ENCODE measurements at places on chromosomes 1 and 21.
A peak's percentile ranks its signal among the peaks of the same experiment; 100 is the strongest.

- no peak for DNase-seq
Measured at GRCh38 chr21:32370998-32371766, 21.6 kb downstream of the URB1 start.

DNA sequence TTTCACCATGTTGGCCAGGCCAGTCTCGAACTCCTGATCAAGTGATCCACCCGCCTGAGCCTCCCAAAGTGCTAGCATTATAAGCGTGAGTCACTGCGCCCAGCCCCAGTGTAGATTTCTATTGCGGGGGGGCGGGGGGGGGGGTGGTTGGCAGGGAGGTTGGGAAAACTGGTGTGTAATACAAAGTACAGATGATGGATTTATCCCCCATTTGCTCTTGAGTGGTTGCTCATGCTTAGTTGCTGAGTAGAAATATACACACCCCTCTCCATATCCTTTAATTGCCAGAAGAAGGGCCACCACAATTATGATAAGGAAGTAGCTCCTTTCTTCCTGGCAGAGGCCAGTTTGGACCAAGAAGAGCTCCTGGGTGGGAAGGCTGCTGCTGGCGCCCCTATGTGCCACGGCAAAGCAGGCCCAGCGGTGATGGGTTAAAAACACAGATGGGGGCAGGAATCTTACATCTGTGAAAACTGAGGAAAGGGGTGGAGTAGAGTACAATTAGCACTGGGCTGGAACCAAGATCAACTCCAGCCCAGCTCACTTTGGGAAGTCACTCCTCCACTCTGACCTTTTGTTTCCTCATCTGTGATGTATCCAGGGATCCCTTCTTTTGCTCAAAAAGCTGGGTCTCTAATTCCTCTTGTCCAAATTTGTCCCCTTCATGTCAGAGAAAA lies 55.2 kb downstream of the MRPL37 start:
- DNase-seq = no peak

- no peak for DNase-seq
Measured at GRCh38 chr21:39951183-39952101, 84.2 kb downstream of the PCP4 start.

DNA sequence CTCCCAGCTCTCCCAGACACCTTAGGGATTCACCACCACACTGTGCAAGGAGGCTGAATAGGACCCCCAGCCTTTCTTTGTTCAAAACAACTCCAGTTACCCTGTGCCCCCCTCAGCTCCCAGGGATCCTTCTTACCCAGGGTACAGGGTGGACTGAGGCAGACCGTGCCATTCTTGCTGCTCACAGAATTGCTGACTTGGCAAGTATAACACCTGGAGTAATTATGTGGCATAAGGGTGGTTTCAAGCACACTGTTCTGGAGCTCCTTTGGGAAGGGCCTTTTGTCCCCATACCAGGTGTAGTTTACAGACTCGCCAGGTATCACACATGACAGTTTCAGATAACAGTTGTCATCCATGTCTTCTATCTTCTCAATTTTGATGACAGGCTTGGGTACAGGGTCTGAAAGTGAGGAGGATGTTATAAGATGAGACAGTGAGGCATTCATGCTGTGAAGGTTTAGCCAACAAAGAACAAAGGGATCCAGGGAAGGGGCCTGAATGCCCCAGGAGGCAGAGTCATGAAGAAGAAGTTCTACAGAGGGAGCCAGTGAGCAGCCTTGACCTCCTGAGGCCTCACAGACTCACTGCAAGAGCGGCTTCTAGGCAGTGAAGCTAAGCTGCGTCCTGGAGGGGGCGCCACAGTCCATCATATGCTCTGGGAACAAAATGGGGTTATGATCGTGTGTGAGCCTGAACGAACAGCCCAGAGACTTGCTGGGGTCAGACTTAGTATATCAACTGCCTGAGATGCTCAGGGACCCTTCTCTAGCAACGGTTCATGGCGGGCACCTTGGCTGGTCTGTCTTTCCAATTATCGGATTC lies 30.3 kb downstream of the CD48 start:
- peak; percentile 72 for DNase-seq

GRCh38 chr1:59410457-59410856 lies 113.6 kb downstream of the FGGY start:
- DNase-seq = no peak

GRCh38 chr1:196546272-196547111 lies 61.7 kb downstream of the KCNT2 start:
- DNase-seq = no peak

- DNase-seq = no peak
Measured at GRCh38 chr1:63880958-63881576, 107.2 kb downstream of the ROR1 start.

DNA sequence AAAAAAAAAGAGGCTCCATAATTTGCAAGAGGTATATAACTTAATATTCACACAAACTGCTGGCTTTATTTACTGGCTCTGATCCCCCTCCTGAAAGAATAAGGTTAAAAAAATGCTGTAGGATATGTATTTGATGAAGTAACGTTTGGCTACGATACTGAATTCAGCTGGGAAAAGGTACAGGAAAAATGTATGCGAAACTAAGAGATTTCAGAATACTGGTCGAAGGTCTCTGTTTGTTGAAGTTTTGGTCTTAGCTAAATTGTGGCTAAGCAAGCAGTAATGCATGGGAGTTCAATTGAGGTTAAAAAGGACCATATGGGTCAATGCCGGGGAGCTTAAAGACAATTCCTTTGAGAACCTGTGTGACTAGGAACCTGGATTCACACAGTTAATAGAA lies 355.5 kb upstream of the NCAM2 start:
- no peak for DNase-seq

GRCh38 chr1:58573705-58574591 lies 3.1 kb downstream of the TACSTD2 start:
- peak; percentile 4 for DNase-seq

- no peak for DNase-seq
Measured at GRCh38 chr21:17085707-17086106, 427.1 kb upstream of the CXADR start.
